Astrocyte of the cerebellum (primary cell): ENCODE measurements at places on chromosomes 12 and 14.

GRCh38 chr14:51595881-51596455 is 55.7 kb upstream of the FRMD6 start:
- DNase-seq = no peak

DNA sequence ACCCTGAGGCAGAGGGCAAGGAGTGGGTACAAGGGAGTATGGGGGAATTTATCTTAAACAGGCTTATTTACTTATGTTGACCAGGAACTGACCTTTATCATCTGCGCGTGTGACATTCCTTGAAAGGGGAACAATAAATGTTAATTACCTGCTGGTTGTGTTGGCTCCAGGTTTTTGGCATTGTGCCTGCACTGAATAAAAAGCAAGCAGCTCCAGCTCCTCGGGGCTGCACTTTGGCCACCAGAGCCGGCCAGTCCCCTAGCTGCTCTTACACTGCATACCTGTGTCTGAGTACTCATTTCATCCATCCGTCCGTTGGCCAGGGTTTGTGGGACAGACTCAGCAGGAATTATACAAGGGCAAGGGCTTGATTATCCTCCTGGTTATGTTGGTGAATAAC is 68.8 kb upstream of the GTF2A1 start:
- no peak for DNase-seq

GRCh38 chr12:14656846-14657245 is 39.6 kb downstream of the GUCY2C start:
- DNase-seq = no peak

GRCh38 chr14:68513137-68513536 is 279.7 kb downstream of the ZFP36L1 start:
- DNase-seq = no peak

GRCh38 chr14:50616275-50616674 is 51.8 kb downstream of the SAV1 start:
- no peak for DNase-seq

DNA sequence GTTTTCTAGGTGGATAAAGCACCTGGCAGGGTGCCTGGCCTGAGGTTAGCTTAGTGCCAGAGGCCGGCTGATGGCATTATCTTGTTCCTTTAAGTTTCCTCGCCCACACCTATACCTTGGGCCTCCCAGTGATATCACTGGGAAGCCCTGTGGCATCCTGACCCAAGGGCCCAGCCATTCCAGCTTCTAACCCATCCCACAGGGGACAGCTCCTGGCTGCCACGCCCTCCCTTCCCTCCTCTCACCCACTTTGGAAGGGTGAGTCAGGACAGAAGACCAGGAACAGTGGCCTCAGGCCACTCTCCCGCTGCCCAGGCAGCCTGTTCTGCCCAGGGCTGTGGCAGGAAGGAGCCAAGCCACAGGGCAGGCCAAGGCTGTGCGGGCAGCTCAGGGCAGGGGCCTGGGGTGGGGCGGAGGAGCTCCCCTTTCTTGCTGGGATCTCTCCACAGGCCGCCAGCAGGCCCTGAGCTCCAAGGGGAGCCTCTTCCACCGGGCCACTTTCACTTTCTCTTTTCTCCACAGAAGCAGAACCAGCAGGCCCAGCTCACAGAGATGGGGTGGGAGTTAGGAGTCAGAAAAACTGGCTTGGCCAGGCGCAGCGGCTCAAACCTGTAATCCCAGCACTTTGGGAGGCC is 75.1 kb downstream of the IRF2BPL start:
- peak; percentile 54 for DNase-seq

GRCh38 chr14:64707661-64708060 is 3.4 kb downstream of the PLEKHG3 start:
- peak; percentile 70 for DNase-seq

- no peak for DNase-seq
Observed at GRCh38 chr14:73091044-73091443, 32.7 kb downstream of the RBM25 start.

DNA sequence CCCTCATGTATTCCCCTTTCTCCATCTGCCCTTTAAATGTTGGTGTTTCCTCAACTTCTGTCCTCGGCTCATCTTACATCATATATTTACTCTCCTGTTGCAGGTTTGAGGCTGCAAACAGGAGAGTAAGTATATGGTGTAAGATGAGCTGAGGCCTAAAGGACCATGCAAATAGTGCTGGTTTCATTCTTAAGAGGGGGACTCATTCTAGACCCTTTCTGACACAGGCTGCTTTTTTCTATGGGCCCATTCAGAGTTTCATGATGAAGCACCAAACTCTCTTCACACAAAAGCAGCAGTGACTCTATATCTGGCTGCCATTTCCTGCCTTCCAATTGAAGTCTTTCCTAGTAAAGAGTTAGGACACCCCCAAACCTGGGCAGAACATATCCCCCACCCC is 218.5 kb downstream of the PHLDA1 start:
- DNase-seq = no peak
